ENCODE measurements at places on chromosomes 1 and 21. TPM values are rescaled to one million over a fixed set of nuclear protein-coding genes. Genes with fewer than 3 reads are reported as not detected.

RGSL1 gene
- polyA plus RNA-seq, result not detected

PIGC gene
- 24.4 TPM for polyA plus RNA-seq

FGGY gene
- polyA plus RNA-seq, result 12.3 TPM

MCOLN2 gene
- polyA plus RNA-seq, result 0.29 TPM

TMPRSS2 gene
- not detected for polyA plus RNA-seq

SAMD11 gene
- polyA plus RNA-seq, result 10.0 TPM

MNDA gene
- not detected for polyA plus RNA-seq

NOS1AP gene
- polyA plus RNA-seq, result 0.50 TPM

Data from BJ (cell line).